ENCODE measurements at places on chromosomes 2 and 18.

DNA sequence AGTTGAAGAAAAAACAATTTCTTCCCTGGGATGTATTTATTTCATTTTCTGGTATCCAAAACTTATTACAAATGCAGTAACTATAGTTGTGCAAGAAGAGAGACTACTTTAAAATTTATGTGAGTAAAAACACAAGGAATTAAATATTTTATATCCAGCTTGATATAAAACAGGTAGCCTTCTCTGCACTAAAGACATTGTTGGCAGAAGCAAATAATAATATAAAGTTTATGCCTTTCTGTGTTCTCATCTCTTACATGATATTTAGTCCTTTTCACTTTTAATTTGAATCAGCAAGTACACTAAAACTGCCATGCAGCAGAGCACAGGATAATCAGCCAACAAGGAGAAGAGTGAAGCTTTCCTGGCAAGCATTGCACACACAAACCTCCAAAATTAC, 352.7 kb downstream of the ARL6IP6 start:
- no peak for DNase-seq

- DNase-seq, result no peak
Measured at GRCh38 chr2:219078126-219078525, 17.4 kb upstream of the IHH start.

DNA sequence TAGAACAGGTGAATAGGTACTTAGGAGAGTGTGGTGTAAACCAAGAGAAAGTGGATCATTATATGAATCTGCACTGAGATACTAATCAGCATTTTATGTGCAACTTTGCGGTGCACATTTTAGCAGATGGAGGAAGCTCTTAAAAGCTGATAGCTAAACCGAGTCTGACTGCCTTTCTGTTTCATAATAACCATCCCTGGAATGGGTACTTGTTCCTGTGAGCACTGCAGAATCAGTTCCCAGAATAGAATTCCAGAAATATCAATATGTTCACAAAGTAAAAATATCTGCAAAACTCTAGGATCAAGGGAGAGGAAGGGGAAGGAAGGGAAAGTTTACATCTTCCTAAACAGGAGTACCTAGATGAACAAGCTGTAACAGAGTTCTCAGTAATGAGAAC, 432.2 kb upstream of the HNRNPA3 start:
- DNase-seq, result no peak

DNA sequence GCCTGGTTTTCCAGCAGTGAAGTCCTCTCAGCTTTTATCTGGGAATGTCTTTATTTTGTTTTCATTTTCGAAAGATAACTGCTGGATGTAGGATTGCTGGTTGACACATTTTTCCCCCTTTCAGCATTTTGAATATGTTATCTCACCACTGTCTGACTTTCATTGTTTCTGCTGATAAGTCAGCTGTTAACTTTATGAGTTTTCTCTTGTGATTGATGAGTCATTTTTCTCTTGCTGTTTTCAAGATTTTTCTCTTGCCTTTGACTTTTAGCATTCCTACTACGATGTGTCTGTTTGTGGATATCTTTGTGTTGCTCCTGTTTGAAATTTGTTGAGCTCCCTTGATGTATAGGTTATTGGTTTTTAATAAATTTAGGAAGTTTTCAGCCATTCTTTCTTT, 85.5 kb downstream of the AGPS start:
- DNase-seq, result no peak

- DNase-seq, result no peak
Measured at GRCh38 chr2:162002623-162003235, 71.3 kb downstream of the DPP4 start.

DNA sequence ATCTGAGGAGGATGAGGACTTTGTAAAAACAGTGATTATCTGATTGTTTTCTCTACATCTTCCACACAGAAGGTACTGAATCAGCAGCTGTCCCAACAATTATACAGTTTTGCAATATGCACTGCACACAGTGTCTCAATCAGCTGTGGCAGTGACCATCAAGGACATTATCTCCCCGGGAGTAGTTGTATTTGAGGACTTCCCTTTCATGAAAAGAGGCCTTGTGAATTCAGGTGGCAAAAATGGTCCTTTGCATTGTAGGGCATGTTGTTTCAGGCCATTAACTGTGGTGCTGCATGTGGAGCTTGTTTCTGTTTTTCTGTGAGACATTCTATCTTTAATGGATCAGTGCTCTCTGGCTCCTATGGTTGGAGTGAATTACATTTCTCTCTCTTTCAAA, 779.4 kb upstream of the FSHR start:
- DNase-seq, result no peak

DNA sequence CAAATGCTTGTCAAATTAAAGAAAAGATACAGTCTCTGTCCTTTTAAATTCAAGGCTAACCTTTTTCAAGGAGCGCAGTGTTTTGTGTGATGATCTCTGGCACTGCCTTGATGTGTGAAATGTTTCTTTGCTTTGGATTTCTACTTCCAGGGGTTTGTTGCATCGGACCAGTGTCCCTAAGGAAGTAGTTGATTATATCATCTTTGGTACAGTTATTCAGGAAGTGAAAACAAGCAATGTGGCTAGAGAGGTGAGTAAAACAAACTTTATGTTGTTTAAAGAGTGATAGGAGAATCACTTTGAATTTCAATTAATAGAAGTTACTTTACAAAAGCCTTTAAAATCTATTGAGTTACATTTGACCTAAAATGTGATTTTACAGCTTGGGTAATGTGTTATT, 28.8 kb downstream of the HADHB start:
- no peak for DNase-seq

DNA sequence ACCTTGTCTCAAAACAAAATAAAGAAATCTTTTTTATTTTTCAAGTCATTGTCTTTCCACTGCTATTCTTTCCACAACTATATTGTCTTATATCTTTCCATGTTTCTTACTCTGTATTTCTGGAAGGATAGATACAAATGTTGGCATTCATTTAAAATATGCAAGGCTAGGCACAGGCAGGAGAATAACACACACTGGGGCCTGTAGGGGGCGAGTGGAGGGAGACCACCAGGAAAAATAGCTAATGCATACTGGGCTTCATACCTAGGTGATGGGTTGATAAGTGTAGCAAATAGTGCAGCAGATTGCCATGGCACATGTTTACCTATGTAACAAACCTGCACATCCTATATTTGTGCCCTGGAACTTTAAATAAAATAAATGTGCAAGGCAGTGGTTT, 9.6 kb downstream of the MRPL30 start:
- no peak for DNase-seq

- DNase-seq, result no peak
Measured at GRCh38 chr2:16128746-16129610, 188.6 kb downstream of the MYCN start.

GRCh38 chr2:46366668-46367052, 69.5 kb downstream of the EPAS1 start:
- no peak for DNase-seq

GRCh38 chr2:17133052-17133671, 385.1 kb downstream of the RAD51AP2 start:
- DNase-seq, result no peak

DNA sequence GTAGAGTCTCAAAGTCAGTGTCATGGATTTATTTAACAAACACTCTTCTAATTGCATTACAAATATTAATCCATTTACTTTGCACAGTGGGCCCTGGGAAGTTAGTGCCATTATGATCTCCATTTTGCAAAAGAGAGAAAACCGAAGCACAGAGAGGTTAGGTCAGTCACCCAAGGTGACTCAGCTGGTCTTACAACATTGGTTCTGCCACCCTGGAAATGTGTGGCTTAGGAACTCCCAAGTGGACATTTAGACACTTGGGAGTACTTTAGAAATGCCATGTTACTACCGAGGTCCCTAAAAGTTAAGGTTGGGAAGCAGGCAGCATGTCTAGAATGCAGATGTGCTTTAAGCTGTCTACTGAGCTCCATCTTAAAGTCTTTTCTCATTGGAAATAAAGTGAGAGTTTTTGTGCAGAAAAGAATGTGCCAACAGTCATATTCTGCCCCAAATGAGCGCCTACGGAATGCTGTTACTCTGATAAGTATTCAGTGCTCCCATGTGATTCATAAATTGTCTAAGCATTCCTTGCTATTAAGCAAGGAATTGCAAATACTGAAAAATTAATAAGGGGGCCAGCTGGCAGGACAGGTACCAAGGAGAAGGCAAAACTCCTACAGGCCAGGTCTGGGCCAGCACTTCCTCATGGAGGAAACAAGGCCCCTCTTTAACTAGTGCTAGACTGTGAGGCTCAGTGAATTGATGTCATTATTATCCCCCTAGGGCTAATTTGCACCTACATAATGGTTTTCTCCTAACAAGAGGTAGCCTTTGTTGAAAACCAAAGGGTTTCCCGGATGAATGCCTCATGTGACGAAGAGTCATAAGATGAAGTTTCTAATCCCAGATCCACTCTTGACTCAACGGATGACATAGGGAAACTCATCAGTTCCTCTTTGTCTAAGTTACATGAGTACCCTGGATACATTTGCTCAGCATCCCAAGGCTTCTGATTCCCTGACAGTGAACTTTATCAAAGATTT, 16.3 kb downstream of the NRP2 start:
- no peak for DNase-seq

GRCh38 chr2:172472446-172473033, 45.2 kb downstream of the ITGA6 start:
- DNase-seq, result no peak

- DNase-seq, result no peak
Measured at GRCh38 chr2:168916331-168916675, 15.2 kb downstream of the G6PC2 start.

DNA sequence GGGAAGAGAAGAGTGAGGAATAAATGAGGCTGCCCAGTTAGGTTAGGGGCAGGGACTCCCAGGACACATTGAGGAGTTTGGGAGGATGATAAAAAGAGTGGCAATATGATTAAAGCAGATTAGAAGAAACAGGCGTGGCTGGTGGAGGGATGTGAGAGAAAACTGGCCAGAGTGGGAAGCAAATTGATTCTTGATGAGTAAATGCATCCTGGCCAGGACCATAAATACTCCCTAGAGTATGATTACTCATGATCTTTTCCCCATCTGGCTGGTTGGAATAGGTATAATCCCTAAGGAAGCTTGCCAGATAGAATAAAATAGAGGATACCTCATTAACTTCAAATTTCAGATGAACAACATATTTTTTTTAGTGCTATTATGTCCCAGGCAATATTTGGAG, 21.5 kb upstream of the DAW1 start:
- no peak for DNase-seq

DNA sequence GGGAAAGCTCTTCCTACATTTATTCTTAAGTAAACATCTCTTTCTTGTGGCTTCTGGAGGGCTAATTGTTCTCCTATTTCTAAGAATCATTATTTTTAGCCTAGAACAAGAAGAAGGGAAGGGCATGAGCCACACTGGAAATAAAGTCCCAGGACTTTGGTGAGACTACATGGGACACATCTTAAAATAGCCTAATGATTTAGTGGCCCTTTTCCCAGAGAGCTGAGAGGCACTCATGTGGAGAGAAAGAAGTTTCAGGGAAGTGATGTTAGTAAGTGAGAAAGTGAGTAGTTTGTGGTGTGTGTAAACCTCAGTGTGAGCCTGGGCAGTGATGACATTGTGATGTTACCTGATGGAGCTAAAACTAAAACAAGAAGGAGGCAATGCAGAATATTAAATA, 14.6 kb downstream of the ITGA4 start:
- no peak for DNase-seq

GRCh38 chr2:70648961-70649360, 95.3 kb upstream of the TGFA start:
- DNase-seq, result no peak

GRCh38 chr2:177002983-177003382, 209.6 kb upstream of the HNRNPA3 start:
- no peak for DNase-seq

DNA sequence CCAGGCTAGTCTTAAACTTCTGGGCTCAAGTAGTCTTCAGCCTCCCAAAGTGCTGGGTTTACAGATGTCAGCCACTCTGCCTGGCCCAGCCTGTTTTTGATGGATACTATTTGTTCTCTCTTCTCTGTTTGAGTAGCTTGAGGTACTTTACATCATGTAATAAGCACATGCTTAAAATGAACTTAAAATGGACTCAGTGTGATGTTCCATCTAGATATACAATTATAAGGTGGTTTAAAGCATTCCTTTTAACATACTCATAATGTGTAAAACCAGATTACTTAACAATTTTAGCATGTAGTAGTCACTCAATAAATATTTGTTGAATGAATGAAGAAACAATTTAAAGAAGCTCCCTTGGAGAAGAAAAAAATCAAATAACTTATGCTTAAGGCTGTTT, 9.6 kb downstream of the PTPRM start:
- no peak for DNase-seq

- no peak for DNase-seq
Measured at GRCh38 chr2:25532521-25532920, 140.9 kb downstream of the DTNB start.

DNA sequence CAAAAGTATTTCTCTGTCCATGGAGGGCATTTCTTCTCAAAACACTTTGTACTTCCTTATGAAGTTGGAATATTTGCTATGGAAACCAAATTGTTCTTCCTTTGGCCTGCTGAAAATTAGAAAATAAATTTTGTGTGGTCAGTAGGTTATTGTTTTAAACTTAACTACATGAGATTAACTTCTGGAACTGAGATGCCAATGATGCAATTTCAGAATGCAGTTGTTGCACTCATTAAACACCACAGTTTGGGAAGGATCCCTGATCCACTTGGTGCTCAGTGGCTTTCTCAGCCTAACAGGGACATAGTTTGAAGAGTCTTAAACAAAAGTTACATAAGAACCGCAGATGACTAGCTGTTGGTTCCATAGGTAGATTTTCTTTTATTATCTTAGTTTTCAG, 23.3 kb upstream of the IL1R1 start:
- DNase-seq, result no peak

DNA sequence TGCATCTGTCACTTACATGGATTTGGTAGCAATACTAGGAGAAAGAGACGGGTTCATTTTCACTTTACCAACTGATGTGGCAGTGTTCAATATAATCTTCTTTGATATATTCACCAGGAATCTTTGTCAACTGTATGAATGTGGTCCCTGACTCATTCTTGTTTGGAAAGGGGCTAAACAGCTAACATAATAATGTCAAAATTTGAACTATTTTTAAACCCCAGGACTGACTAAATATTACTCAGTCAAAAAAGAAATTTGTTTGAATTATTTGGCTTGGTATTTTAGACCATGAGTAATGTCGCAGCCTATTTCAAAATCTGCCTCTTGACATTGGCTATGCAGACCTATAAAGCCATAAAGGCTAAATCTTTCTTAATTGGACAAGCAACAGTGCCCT, 413.7 kb upstream of the RGPD4 start:
- no peak for DNase-seq

- no peak for DNase-seq
Measured at GRCh38 chr2:107740300-107740699, 86.4 kb upstream of the RGPD4 start.

GRCh38 chr2:166042768-166043390, 84.9 kb downstream of the SCN1A start:
- no peak for DNase-seq

DNA sequence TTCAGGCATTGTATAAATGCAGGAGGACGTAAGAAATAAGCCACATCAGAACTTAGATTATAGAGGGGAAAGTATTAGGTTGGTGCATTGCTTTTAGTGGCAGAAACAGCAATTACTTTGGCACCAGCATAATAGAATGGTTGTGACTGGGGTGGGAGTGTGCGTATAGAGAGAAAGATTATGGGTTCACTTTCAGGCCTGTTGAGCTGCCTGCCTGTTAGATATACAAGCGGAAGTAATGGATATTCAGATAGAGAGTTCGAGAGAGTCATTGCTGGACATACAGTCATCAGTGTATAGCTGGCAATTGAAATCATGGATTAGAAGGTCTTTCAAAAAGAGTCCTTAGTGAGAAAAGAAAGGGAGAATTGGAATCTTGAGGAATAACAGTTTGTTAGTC, 139.2 kb upstream of the MYO3B start:
- DNase-seq, result no peak

GRCh38 chr2:157257312-157258252, at the start of gene GALNT5:
Gene GALNT5 (plus strand): TSS chr2:157257705. CDS start chr2:157258083, 378 bp downstream.
- no peak for DNase-seq
